Pancreas (tissue), 10 donors: ENCODE measurements at places on chromosomes 12 and 14. TPM values are rescaled to one million over a fixed set of nuclear protein-coding genes. Genes with fewer than 3 reads are reported as not detected.

DNA sequence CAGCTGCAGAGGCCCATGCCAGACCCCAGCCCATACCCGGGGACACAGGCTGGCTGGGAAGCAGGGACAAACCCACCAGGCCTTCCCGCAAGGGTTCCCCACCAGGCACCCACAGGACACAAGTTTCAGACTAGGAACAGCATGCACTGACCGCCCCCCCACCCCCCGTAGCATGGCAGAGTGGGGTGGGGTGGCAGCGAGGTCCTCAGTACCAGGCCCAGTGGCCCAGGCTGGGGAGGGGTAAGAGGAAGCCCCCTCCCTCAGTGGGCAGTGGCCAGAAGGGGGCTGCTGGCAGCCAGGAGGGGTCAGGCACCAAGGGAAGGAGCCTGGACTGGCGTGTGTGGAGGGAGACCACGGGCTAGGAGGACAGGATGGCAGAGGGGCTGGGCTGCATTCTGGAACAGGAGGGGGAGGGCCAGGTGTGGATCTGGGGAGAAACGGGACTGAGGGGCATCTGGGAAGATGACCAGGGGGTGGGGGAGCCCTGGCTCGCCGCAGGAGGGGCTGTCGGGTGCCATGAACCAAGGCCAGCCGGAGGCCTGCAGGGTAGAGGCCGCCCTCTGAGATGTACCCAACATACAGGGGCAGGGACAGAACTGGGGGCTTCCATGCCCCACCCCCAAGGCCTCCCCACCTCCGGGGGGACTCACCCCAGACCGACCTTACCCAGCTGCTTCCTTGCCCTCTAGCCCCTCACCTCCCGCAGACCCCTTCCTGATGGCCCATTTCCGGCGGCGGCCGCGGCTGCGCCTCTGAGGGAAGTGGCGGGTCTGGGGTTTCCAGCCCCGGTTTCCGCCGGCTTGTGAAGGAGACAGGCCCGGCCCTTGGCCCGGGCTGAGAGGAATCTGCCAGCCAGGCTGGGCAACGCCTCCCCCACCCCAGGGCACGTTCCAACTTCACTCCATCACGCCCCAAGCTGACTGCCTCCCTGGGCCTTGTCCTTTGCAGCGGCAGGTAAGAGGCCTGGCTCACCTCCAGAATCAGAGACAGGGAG is 5.6 kb upstream of the JAG2 start:
- no peak for DNase-seq

Gene JDP2
- total RNA-seq = 10.0 TPM

Gene DIO3
- total RNA-seq = 0.76 TPM

DNA sequence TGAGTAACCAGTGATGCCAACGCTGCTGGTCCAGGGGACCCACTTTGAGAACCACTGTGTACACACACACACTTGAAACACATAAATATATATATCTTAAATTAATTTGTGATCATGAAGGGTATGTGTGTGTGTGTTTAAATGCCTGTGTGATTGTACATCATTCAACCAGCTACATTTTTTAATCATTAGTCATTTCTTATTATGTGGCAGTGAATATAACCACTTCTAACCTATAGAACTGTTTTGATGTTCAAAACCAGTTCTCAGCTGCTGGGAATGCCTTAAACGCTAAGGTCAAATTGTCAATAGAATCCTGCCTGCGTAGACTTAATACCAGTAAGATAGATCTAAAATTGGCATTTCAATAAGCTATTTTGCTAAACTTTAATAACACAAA is 330.0 kb downstream of the SYT1 start:
- DNase-seq = no peak
